ENCODE measurements at places on chromosomes 11 and 22.

GRCh38 chr22:17917490-17917983 is 106.8 kb downstream of the MICAL3 start:
- peak; percentile 25 for DNase-seq

- DNase-seq = no peak
Measured at GRCh38 chr11:122681735-122682134, 26.2 kb downstream of the UBASH3B start.

- DNase-seq = no peak
Measured at GRCh38 chr11:129259931-129260348, 67.8 kb upstream of the ARHGAP32 start.

DNA sequence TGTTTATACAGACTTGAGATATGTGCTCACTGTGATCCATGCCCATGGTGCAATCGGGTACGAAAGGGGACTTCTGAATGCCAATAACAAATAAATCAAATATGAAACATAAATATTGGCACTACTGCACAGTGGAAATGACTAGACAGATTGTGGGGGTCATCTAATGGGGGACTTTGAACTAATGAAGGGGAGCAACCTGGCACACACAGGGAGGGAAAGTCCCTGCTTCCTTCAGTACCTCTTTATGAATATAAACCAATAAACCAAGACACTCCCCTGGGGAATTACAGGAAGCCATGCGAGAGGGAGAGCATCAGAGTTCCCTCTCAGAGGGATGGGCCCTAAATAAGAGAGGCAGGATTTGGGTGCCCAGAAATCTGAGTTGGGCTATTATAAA is 21.1 kb downstream of the MIF start:
- DNase-seq = no peak

DNA sequence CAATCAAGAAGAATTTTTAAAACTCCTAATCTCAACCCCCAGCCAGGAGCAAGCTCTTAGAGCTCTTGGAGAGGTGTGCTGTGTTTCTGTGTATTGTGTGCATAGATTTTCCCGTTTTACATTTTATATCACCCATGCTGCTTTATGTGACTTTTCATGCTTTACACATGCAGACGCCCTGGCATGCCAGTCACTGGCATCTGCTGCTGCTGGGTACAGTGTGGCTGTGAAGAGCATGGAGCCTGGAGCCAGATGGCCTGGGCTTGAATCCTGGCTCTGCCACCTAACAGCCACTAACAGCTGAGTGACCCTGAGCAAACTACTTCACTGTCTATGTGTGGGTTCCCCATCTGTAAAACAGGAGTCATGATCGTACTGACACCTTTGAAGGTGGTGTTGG is 23.1 kb downstream of the POLR3H start:
- no peak for DNase-seq

GRCh38 chr11:117366875-117367274 is 39.2 kb downstream of the CEP164 start:
- no peak for DNase-seq

DNA sequence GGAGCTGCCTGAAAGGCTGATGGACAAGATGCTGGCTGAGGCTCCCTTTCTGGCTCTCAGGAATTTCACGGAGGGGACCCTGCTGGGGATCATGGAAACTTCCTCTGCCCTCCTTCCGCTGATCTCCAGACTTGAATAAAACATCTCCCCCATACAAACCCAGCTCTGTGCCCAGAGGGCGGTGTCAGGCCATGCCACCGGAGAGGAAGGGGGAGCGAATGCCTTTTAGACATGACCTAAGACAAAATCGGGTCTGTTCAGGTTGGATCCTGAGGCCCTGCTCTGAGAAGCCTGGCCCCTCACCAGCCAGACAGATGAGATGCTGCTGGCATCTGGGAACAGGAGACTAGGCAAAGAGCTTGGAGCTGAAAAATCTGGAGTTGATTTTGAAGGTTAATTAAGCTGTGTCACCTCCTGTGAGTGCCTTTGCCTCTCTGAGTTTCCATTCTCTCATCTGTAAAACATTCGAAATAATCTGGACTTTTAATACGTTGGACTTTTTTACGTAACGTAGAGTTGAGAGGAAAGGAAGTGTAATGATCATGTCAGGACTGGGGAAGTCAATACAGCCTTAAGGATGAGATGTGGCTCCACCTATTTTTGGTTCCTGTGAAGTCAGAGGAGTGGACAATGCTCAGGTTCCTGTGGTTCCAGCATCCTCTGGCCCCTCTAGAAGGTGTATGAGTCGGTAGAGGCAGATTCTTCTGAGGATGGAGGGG is 163.6 kb downstream of the ST3GAL4 start:
- DNase-seq = no peak

DNA sequence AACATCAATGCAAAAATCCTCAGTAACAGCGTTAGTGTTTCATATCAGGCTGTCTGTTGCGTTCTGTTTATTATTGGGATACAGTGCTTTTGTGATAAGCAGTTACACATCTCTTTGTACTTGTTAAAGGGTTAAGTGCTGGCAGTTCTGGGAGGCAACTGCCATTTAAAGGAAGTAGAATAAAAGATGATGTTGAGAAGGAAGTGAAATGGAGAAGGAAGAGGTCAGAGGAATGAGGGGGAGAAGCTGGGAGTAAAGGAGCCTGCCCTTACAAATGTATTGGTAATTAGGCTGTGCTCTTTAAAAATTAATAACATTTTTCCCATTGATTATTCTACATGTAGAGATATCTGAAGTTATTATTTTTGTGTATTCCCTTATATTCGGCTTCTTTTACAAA is 674.7 kb downstream of the NTM start:
- no peak for DNase-seq

- no peak for DNase-seq
Measured at GRCh38 chr22:33337524-33337923, 279.3 kb upstream of the SYN3 start.

- no peak for DNase-seq
Measured at GRCh38 chr11:10149553-10149952, 144.5 kb downstream of the SBF2 start.

- no peak for DNase-seq
Measured at GRCh38 chr11:36228689-36229088, 60.5 kb downstream of the COMMD9 start.

- no peak for DNase-seq
Measured at GRCh38 chr11:87398931-87399330, 361.2 kb downstream of the TMEM135 start.

DNA sequence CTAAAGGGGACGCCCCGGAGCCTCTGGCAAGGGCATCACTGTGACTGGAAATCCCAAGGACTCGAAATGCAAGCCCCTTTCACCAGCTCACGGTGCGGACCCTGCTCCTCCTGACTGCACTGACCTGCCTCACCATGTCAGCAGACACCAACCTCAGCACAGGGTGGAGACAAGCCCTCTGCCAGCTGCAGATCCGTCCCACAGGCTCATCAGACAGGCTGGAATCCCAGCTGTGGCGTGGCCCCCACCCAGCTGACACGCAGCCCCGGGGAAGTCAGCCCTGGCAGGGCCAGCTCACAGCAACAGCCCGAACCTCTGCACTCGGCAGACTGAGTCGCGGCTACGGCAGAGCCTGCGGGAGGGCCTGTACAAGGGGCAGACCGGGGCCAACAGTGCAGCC is 36.8 kb downstream of the BRD1 start:
- DNase-seq = no peak

GRCh38 chr22:31229402-31230079 is 17.4 kb downstream of the LIMK2 start:
- peak; percentile 44 for DNase-seq

All from DMS153 (cell line).